ENCODE measurements at places on chromosomes 7 and 10.

DNA sequence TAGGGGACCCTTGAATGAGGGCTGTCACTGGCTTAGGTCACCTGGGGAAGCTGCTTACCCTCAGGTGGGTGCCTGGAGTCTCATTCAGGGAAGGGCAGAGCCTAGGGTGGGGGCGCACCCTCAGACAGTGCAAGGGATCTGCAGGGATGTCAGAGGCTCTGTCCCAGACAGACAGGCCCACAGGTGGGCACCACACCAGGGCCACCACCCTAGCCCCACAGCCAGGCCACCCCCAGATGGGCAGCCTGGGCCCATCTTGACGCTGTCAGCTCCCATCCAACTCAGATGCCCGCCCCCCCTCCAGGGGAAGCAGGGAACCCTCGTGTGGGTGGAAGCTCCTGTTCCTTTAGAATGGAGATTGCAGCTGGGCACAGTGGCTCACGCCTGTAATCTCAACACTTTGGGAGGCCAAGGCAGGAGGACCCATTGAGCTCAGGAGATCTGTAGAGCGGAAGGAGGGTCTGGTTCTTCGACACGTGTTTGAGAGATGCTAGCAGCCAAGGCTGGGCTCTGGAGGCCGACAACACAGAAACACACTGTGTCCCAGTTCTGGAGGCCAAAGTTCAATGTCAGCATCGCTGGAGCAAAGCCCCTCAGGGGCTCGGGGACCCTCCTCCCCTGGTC, 58.5 kb upstream of the DNAJB6 start:
- no peak for DNase-seq

DNA sequence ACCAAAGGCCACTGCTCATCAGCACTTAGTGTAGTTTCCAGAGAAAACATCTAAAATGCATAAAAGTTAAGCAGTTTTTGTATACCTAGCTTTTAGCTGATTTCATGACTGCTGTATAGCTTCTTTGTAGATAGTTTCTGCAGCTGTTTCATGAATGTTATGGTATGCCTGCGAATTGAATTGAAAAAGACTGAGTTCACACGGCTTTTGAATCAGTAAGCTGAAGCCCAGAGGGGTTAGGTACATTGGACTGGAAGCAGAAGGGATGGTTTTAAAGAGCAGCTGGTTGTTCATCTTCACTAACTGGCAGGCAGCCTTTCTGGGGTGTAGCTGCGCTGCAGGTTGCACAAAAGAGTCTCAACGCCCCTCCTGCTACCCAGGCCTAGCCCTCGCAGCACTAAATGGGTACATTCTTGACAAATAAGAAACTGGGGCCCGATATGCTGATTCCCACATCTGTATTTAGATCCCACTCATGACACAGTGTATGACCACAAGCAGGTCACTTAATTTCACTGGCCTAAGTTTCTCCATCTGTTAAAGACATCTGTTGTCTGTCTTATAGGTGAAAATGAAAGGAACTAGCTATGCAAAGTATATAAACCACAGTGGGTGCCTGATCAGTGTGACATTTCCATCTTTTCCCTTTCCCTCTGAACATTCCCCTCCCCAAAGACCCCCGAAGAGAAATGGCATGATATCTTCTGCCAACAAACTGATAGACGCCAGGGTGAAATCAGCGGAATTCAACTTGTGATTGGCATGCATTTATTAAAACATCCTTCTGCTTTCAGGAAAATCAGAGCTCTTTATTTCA, 85.9 kb upstream of the AGBL3 start:
- no peak for DNase-seq

- DNase-seq = no peak
Measured at GRCh38 chr10:12628964-12629766, 279.8 kb downstream of the CAMK1D start.

DNA sequence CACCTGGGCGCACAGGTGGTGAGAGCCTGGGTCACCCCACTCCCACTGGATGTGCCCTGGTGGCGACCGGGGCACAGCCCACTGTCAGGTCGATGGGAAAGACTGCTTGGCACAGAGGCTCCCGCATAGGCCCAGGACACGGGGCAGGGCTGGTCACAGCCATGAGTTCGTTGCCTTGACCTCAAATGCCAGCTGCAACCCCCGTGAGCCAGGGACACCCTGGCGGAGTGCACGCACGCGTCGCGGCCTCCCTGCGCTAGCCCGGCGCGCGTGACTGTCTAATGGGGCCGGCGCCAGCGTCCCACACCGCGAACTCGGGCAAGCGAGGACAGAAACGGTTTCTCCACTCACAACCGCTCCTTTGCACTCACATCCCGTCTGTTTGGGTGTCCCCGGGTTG, 267.4 kb downstream of the USP6NL start:
- no peak for DNase-seq

DNA sequence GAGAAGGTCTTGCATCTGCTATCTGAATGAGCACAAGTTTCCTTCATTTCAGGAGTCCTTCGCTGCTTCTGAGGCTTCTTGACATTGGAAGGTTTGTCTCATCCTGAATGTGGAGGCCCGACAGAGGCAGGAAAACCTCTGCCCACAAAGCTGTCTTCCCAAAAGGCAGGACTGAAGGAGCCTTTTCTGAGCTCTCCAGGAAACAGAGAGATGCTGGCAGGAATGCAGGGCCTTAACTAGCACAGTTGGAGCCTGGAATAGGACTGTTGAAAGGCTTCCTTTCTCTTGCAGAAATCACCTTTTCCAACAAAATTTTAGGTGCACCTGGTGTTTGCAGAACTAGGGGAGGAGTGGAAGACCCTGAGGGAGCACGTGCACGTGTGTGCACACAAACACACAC, 637.4 kb upstream of the MKI67 start:
- no peak for DNase-seq
